ENCODE measurements at places on chromosomes 6 and 20.

- DNase-seq, result no peak
These were observed 262.1 kb upstream of the ADGRB3 start for GRCh38 chr6:68372991-68373390.

GRCh38 chr6:94511502-94512088, 1065.7 kb upstream of the MANEA start:
- no peak for DNase-seq

GRCh38 chr20:53468587-53468986, 125.1 kb downstream of the ZNF217 start:
- no peak for DNase-seq

DNA sequence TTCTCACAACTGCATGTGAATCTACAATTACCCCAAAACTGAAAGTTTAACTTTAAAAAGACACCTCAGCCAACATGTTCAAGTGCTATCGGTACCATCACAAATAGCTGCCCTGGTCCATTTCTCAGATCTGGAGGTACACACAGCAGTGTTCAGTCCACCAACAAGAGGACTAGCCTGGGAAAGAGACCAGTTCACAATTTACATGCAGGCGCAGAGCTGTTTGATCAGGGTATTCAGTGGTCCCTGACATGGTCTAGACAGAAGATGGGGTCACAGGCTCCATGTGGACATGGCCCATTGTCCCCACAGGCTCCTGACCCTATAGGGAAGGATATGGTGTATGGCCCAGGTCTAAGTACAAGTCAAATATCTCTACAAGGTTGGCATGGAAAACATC, 15.6 kb upstream of the TGM6 start:
- no peak for DNase-seq

DNA sequence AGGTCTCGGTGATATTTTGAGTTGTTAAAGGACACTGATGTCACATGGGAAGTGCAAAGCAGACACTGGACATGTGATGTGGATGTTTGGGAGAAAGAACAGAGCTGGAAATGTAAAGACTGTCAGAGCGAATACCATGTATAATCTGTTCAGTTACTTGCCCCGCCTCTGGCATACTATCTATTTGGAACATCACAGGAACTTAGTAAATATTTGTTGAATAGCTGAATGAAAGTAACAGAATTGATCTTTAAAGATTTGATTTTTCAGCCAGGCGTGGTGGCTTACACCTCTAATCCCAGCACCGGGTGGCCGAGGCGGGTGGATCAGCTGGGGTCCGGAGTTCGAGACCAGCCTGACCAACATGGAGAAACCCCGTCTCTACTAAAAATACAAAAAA, 13.8 kb upstream of the NHLRC1 start:
- DNase-seq, result no peak

DNA sequence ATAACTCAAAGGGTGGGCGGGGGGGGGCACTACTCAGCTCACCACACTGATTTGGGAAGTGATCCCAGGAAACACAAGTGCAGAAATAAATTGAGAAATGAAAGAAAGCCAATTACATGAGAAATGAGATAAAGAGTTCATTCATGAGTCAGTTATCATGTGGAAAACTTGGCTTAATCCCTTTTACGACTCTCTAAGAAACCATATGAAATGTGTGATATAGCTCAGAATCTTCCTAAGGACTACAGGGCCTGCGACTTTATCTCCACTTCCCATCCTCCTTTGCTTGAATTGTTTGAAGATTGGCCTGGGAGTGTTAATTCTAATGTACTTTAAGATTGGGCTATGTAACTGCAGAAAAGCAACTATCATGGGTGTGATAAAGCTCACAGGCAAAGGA, 3.6 kb upstream of the BTN2A2 start:
- DNase-seq, result no peak

DNA sequence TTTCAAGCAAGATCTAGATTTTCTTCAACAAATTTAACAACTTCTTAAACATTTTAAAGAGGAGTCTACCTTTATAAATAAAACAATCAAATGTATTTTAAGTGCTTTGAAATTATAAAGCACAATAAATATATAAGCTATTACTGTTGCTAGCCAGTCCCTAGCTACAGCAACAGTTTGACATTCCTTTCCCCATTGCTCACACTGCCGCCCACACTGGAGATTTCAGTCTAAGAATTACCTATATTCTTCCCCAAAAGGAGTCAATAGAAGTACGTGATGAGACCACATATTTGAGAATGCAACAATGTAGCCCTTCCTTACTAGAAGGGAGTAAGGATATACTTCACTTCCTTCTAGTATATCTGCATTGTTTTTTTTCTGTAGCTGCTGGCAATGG, 65.3 kb upstream of the RNF146 start:
- no peak for DNase-seq

DNA sequence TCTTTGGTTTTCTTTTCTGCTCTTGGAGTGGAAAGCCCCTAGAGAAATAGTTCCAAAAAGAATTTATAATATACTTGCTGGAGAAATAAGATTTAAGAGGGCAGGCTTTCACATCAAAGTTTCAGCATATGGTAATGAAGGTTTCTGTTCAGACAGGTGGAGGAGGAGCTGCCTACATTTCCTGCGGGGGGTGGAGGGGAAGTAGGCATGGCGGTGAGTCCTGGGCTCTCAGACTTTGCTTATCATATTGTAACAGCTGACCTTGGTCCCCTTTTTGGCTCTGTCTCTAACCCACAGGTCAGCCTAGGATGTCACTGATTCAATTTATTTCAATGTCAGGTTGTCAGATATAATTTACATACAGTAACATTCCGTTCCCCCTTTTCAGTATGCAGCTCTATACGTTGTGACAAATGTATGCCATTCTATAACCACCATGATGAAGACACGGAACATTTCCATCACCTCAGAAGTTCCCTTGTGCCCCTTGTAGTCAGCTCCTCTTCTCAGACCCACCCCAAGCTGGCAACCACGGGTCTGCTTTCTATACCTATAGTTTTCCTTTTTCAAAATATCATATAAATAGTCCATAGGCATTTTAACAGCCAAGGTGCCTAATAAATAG, 77.6 kb upstream of the GGTLC1 start:
- no peak for DNase-seq

- no peak for DNase-seq
These were observed 20.0 kb downstream of the VTA1 start for GRCh38 chr6:142167071-142167470.

DNA sequence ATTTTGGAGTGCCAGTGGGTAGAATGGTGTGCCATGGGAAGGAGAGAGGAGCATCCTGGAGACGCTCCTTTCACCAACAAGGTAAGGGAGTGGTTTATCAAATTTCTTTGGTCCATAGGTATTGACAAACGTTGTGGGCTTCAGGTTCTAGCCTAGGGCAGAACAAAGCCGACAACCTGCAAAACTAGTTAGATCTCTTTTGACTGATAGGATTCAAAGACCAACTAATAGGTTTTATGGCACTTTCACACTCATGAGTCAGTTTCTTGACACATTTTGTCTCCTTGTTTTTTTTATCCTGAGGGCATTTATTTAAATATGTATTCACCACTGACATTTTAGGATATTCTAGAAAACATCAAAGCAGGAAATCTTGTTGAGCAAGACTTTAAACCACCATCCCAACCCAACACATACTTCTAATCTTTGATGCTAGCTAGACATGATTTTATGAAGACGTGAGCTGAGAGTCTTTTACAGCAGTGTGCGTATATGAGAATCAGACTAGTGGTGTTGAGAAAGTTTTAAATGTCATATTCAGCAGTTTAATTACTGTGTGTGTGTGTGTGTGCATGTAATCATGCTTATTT, 370.4 kb upstream of the HSF2 start:
- DNase-seq, result no peak

- DNase-seq, result no peak
These were observed 39.8 kb downstream of the KIF25 start for GRCh38 chr6:168037242-168037641.

DNA sequence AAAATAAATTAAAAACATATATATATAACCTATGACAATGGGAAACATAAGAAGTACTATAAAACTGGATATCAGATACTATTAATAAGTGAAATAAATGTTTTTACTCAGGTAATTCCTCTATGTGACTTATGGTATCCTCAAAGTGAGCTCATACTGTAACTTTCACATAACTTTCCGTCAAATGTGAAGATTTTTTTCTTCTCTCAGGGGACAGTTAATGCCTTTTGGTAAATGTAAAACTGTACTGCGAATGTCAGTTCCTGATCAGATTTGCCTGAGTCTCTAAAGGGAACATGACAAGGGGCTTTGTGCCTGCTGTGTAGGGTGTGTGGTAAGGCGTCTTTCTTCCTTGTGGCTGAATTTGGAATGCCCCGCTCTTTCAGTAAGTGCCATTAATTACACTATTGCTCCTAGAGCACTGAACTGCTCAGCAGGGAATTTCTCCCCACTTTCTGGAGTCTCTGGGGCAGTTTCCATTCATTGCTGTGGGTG, 271.8 kb downstream of the PRL start:
- no peak for DNase-seq

GRCh38 chr6:152309648-152310047, 327.5 kb downstream of the SYNE1 start:
- peak; percentile 12 for DNase-seq

GRCh38 chr6:45635284-45635867, 257.6 kb upstream of the SUPT3H start:
- no peak for DNase-seq

GRCh38 chr6:88989215-88989614, 25.8 kb upstream of the RNGTT start:
- DNase-seq, result peak; percentile 39

GRCh38 chr20:46367967-46368901, 38.2 kb downstream of the ELMO2 start:
- DNase-seq, result peak; percentile 13

GRCh38 chr6:33175436-33176069, 16.7 kb downstream of the COL11A2 start:
- no peak for DNase-seq

GRCh38 chr6:122894791-122895190, 101.2 kb upstream of the CLVS2 start:
- DNase-seq, result no peak

DNA sequence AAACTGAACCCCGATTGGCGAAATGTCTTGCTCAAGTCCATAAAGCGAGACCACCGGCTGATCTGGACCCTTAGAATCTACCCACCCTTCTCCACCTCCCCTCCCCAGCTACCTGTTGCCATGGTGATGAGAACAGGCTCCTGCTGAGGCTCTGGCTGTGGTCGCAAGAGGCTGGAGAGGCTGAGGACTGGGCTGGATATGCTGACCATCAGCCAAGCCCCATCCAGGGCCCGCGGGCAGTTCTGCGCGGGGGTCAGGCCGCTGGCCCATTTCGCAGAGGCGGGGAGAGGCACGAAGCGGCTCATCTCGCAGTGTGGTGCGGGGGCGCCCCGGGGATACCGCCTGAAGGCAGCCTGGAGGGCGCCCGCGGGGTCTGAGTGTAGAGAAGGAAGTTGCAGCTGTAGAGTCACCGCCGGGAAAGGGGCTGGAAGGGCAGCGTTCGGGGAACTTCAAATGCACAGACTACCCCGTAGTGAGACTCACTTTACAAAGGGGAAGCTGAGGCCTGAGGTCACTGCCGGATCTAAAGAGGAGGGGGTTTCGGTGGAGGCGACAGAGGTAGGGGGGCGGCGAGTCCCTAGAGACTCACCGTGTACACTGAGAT, 671 bp downstream of the TAPBP start:
- DNase-seq, result peak; percentile 90

DNA sequence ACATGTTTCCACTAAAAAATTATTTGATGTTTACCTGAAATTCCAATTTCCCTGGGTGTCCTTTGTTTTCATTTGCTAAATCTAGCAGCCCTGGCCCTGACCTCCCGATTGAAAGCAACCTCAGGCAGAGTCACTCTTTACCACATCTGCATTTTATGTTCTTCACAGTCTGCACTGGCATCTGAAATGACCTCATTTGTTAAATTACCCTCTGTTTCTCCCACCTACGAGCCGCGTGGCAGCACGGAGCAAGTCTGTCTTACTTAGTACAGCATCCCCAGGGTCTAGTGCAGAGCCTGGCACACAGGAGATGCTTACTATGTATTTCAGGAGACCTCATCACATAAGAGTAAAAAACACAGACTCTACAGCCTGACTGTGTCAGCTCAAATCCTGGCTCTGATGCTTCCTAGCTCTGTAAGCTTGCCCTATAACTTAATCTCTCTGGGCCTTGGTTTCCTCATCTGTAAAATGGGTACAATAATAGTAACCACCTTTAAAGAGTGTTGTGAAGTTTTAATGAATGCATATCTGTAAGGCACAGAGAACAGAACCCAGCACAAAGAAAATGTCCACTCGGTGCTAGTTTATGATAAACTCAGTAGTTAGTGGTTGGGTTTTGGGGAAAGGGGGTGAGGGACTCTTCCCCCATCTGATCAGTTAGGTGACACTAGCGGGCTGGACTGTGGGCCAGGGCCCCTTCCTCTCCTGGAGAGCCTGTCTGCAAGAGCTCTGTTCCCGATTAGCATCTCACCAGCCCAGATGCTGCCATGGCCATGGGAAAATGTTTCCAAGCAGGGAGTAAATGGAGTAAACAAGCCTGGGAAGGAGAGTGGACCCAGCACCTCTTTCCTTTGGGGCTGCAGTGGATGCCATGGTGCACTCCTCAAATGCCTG, 88.2 kb downstream of the PREX1 start:
- peak; percentile 8 for DNase-seq
